Activated T-helper 1 cell treated with anti-CD3 and anti-CD28 coated beads, Interleukin-2, amount 50 U/mL, for 16 hours (primary cell): ENCODE measurements at places on chromosomes 4 and X.

DNA sequence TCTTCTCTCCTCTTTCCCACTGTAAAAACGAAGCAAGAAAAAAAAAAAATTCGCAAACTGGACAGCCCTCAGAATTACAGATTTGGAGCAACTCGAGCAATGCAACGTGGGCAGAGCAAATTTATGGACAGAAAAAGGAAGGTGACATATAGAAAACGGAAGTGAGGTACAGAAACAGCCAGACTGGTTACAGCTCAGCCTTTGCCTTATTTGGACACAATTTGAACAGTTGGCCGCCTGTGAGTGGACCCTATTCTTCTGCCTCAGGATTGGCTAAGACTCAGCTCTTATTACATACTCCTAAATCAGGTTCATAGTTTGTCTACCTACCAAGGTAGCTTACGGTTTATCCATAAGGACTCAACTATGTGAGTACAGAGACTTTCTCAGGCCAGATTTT lies 98.8 kb downstream of the SOWAHB start:
- DNase-seq = no peak

- DNase-seq = no peak
Observed at GRCh38 chr4:2867758-2868491, 24.3 kb downstream of the ADD1 start.

GRCh38 chrX:38660395-38661102 lies 99.2 kb downstream of the TSPAN7 start:
- no peak for DNase-seq

DNA sequence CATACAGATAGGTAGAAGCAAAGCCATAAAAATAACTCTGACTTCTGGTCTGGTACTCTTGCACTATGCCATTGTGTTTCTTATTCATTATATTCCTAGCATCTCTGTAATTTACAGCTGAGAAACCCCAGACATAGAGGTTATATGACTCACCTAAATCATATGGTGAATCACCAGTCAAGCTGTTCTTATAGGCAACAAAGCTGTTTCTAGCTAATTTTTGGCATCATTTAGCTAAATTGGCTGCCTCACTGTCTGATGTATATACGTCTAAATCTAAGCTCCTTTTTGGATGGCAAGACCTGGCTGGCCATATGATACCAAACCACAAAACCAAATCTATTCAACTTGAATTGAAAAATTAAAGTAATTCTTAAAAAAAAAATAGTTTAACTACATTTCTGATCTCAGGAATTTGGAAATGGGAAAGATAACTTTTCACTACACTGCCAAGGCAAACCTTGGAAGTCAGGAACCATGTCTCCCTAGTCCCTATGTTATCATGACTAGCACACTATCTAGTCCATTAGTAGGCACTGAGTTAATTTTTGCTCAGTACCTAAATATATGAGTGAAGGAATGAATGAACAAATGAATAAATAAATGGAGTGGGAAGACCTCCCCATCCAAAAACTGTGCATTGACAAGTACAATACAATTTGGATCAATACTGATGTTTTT lies 41.3 kb upstream of the STAG2 start:
- no peak for DNase-seq

DNA sequence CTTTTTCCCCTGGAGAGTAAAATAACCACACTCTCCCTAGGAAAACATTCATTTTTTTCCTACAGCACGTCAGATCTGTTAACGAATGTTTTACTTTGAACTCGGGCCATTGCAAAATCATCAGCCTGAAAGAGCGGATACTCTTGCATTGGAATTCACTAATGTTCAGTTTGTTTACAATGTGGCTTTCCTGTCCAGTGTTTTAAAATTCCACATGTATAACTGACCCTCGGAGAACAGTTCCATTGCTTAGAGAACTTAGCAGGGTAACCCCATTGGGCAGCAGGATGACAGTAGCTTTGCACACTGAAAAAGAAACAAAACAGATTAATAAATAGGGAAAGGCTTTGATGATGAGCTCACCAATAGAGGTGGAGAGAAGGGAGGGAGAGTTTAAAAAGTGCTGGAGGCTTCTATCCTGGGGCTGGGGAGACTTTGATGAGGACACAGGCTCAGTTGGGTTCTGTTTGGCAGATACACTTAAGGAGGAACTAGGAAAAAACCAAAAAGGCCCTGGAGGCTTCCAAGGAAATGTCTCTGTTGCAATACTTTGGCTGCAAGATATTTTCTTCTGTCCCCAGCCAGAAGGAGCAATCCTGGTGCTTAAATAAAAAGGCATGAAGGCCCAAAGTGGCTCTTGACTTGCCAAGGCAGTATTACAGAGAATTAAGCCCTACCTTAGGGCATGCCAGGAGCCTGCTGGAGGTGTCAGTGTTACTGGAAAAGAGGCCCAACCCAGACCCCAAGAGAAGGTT lies 143.1 kb downstream of the ARSF start:
- DNase-seq = no peak

DNA sequence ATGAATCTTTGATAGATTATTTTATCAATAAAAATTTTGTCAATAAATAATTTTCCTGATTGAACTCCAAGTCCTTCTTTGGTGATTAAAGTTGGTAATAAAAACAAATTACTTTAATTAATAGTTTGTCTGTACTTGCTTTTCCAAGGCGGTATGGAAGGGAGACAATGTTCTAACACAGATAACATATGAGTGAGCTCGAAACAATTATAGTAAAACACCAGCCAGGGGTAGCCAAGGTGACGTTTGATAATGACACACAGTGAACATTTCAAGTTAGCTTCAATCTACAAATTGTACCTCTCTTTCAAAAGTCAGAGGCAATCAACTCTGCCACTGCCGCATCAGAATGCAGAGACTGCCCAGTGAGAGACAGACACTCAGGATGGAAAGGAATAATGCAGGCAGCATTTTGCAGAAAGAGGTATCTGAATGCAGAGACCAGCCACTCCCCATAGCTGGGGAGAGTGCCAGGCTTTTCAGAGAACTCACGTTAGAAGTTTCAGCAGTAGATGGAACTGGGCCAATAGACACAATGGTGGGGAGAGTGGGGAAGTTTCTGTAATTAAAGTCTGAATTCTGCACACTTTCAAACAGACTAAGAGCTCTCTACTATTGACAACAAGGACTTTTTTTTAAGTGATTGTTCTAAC lies 18.1 kb upstream of the ATOH1 start:
- DNase-seq = no peak

- no peak for DNase-seq
Observed at GRCh38 chr4:54685810-54686209, 28.1 kb downstream of the KIT start.

DNA sequence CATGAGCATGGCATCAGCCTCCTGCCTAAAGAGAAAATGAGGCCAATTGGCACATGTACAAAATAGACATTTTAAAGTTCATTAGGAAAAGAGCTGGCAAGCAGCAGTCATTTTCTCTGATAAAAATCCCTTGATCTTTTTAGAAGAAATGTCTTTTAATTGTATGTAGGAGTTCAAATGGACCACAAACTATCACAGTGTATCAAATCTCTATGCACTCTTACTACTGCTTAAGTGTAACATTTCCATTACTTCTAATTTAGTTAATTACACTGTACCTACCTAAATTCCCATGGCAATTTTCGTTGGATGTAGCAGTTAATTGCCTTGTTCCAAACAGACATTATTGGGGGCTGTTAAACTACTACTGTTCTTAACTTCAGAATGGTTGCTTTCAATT lies 233.7 kb upstream of the TECRL start:
- DNase-seq = no peak

DNA sequence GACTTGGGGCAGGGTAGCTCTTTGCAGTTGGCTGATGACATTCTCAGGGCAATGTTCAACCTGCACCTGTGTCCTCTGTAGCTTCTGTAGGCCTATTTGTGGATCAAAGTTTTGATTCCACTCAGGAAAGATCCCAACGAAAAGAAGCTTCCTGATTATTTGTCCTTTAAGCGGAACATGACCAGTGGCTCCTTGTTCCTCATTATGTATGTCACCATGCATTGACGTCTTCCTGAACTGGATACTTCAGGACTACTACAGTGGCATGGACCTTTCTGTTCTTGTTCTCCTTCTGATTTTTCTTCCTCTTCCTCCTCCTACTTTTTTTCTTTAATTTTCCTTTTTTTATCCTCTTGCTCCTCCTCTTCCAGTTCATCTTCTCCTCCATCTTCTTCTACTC lies 62.4 kb downstream of the NBDY start:
- DNase-seq = no peak

DNA sequence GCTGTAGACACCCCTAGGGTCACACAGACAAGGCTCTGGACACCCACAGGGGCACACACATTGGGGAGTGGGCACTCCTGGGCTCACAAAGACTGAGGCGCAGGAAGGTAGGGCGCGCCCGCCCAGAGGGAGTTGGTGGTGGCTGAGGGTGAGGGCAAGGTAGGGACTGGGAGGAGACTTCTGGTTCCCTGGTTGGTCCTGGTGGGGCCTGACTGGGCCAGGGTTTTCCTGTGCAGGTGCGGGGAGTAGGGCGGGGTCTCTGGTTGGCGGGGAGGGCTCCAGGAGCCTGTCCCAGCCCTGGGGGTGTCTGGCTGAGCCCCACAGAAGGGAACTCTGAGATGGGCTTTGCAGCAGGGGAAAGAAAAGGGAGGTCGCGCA lies 6.7 kb upstream of the WAS start:
- no peak for DNase-seq

- no peak for DNase-seq
Observed at GRCh38 chrX:133670383-133670782, 255.1 kb upstream of the GPC4 start.

GRCh38 chr4:73019462-73020047 lies 50.0 kb downstream of the COX18 start:
- DNase-seq = no peak
